ENCODE measurements at places on chromosomes 3 and 15.

- DNase-seq: peak; percentile 52
These were observed 579.4 kb upstream of the TBL1XR1 start for GRCh38 chr3:177776661-177777101.

- no peak for DNase-seq
These were observed 77.0 kb upstream of the SLC12A8 start for GRCh38 chr3:125289429-125289981.

GRCh38 chr3:112786002-112786590, 60.6 kb downstream of the CD200R1L start:
- no peak for DNase-seq

GRCh38 chr15:63341898-63342297, 39.7 kb downstream of the CA12 start:
- DNase-seq: no peak

DNA sequence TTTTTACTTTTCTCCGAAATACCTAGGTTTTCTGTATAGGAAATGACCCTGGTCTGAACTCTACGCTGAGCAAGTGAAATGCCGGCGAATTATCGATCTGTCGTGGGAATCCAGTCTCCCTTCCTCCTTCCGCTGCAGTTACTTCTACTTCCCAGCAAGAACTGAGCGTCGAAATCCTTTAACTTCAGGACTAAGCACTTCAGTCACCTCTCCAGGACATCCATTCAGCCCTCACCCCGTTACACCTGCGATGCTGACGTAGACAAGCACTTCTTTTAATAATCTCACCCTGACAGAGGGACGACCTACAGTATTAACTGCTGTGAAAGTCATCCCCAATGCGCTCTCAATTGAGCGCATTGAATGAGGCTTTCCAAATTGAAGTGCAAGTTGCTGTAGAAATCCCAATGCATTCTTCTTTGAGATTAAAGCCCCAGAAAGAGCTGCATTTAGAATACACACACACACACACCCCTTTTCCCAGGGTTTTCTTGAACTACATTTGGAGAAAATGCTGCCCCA, 1.3 kb downstream of the TOP2B start:
- DNase-seq: peak; percentile 43

DNA sequence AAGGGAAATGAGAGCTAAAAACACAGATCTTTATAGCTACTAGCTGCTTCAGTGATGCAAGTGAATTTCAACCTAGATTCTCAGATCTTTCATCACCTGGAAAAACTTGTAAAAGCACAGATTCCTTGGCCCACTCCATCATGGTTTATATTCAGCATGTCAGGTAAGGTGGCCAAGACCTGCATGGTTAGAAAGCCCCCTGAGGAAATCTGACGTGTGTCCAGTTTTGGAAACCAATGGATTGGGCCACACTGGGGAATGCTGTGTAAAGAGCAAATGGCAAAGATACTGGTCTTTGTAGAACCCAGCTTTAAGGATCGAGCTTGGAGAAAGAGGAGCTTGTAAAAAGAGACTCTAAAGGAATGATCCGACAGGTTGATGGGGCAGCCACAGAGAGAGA, 397.0 kb upstream of the ARRDC4 start:
- no peak for DNase-seq

Measured in left hindlimb (tissue), 1 donor.